ENCODE measurements at places on chromosomes 1 and 21.

GRCh38 chr1:1302951-1303509 is 4.7 kb downstream of the ACAP3 start:
- no peak for DNase-seq

DNA sequence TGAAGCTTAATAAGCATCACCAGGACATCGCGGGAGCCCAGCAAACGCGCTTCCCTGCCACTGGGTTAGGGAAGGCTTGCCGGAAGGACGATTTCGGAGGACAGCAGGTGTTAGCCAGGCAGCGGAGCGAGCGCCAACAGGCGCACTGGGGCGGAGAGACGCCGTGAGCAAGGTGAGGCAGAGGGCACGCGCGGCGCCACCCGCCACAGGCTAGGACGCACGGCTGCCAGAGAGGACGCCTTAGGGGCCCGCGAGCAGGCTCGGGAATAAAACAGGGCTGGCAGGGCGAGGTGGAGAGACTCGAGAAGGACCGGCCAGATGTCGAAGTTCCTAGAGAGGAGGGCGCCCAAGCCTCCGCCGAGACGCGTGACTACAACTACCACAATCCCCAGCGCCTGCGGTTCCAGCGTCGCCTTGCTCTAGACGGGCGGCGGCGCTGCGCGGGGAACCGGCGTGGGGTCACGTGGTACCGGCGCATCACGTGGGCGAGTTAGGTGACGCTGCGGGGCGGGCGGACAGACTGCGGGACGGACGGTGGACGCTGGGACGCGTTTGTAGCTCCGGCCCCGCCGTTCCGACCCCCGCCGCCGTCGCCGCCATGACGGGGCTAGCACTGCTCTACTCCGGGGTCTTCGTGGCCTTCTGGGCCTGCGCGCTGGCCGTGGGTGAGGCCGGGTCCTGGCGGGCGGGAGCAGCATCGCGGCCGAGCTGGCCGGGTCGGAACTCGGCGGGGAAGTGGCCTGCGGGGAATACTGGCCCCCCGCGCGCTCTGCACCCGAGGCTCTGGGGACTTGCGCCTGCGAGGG is at the start of gene ATP6V0B:
TSS of gene ATP6V0B (plus strand) at position 518 of the 806 bp plus-strand sequence. CDS start at position 599, 81 bp downstream.
- DNase-seq: peak; percentile 94

DNA sequence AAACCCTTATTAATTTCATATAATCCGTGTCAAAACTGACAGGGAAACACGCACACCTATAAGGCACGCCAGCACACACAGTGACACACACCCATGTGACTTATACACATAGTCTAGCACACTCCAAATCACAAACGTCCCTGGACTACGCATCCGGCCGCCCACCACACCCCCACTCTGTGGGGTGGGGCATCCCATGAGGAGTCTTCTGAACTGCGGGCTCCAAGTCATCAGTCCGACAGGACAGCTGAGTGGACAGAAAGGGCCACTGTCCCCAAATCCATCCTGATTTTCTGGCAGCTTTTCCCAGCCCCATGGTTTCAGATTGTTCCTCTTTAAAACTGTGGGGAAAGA is 829 bp downstream of the PEA15 start:
- DNase-seq: no peak

DNA sequence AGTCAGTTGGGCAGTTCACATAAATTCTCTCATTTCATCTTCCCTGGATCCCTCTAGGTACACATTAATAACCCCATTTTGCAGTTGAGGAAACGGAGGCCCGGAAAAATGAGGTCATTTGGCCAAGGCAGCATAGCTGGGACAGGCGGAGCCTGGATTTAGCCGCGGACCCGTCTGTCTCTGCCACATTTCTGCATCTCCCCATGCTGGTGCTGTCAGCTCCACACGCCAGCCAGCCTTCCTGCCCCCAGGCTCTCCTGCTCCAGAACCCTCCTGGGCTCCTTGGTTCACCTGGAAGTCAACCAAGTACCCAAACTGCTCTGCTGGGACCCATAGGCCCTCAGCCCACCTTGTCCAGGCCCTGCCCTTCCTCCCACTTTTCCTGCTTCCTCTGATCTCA is 7.6 kb downstream of the FOXO6 start:
- DNase-seq: no peak

GRCh38 chr1:16009030-16009460 is 5.0 kb downstream of the SRARP start:
- peak; percentile 64 for DNase-seq

DNA sequence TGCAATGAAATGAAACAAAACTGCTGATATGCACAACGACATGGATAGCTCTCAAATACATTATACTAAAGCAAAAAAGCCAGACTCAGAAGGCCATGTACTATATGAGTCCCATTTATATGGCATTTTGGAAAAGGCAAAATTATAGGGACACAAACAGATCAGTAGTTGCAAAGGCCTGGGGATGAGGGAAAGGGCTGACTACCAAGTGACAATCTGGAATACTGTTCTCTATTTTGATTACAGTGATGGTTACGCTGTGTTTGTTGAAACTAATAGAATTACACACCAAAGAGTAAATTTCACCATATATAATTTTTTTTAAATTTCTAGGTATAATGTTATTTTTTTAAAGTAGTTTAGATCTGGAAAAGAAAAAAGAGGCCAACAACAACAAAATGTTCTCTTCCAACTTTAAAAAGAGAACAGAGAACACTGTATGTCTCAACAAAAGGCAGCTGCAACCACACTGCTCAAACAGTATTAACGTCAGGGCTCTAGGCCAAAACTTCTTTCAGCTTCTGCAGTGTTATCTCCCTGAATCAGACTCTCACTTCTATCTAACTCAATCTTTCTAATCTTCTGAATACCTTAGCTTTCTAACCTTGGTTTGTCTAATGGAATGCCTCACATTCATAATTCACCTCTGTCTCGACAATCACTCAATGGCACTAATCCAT is 75.8 kb downstream of the FOXJ3 start:
- no peak for DNase-seq

DNA sequence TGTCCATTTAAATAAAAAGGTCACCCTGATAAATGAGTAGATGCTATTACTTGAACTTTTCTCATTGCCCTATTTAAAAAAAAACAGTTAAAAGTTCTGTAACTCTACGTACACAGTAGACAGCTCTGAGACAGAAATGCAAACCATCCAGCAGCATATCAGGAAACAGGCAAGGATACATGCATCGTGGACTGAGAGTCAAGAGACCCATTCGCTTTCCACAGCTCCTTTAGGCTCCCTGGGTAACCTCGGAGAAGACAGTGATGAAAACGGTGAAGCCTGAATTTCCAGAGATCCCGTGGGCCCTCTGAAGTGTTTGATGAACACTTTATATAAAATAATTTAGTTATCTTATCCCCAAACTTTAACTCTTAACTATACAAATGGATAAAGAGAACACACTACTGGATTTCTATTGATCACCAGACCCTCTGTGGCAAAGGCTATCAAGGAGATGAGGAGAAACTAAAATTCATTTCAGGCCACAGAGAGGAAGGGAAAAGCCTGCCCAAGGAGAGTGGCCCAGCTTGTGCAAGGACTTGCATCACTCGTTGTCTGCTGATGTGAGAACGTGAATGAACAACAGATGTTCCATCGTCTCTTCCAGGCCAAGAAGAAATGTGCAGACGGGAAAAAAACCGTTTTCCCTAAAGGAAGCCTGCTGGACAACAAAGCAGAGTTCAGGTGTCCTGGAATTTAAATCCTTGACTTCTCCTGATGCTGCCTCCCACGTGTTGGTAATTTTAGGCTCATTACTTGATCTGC is 131.0 kb downstream of the TGFBR3 start:
- no peak for DNase-seq

DNA sequence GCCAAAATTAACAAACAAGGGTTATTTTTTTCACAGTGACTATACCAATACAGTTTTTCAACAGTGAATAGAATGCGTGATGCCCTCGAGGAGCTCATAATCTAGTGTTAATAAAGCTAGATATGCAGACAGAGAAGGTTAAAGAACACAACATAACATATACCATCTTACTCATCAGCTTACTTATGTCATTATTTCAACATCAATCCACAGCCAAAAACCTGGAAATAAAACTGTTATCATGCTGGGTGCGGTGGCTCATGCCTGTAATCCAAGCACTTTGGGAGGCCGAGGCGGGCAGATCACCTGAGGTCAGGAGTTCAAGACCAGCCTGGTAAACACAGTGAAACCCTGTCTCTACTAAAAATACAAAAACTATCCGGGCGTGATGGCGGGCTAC is 6.1 kb downstream of the STX6 start:
- DNase-seq: no peak

DNA sequence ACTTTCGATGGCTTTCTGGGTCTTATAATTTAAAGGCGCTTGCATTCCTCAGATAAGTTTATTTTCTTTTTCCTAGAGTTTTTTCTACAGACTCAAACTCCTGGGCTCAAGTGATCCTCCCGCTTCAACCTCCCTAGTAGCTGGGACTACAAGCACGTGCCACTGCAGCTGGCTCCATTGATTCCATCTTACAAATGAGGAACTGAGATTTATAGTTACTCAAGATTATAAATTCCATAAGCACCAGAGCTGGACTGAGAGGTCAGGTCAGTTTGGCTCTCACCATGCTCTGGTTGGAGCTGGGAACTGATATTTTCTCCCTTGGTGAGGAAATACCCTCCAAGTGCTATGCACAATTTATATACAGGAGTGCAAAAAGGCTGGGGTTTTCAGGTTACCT is 13.4 kb upstream of the PRPF38B start:
- no peak for DNase-seq

DNA sequence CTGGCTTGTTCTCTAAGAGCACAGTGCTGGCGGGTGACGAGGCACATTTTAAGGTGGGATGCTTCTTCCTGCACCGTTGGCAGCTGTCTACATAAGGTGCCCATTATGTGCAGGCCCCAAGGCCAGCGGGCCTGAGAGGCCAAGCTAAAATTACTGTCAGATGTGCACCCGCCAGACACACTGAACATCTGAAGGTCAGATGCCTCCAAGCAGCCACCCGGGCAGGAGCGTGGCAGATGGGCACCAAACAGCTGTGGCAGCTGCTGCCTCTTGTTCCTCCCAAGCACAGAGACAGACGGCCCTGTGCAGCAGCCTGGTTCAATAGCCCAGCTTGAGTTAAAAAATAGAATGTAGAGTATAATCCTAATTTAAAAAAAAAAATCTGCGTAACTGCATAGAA is 211.9 kb upstream of the EDN2 start:
- no peak for DNase-seq

- DNase-seq: no peak
These were observed 16.9 kb downstream of the FAAH start for GRCh38 chr1:46411010-46411405.

GRCh38 chr1:87362063-87362833 is 33.6 kb downstream of the LMO4 start:
- no peak for DNase-seq

- DNase-seq: no peak
These were observed 174.2 kb downstream of the PTPRU start for GRCh38 chr1:29410476-29410875.

- DNase-seq: no peak
These were observed 41.4 kb downstream of the SCMH1 start for GRCh38 chr1:41200728-41201127.

DNA sequence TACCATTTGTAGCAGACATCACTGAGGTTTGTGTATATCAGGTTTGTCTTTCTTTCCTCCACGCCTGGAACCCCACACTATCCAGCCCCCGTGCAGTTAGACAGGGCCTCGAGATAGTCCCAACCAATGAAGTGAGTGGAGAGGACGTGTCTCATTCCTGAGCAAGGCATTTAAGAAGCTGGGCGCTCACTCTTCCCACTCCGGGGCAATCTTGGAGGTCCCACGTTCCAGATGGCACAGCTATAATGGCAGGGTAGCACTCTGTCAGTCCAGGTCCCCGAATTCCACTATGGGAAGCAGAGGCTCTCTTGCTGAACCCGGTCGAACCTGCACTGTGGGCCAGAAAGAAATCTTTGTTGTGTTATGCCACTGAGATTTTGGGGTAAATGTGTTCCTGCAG is 57.3 kb upstream of the CSF3R start:
- no peak for DNase-seq

Measured in HL-60 (cell line).